Pancreas (tissue), 10 donors: ENCODE measurements at places on chromosomes 13 and 19. TPM values are rescaled to one million over a fixed set of nuclear protein-coding genes. Genes with fewer than 3 reads are reported as not detected.

DNA sequence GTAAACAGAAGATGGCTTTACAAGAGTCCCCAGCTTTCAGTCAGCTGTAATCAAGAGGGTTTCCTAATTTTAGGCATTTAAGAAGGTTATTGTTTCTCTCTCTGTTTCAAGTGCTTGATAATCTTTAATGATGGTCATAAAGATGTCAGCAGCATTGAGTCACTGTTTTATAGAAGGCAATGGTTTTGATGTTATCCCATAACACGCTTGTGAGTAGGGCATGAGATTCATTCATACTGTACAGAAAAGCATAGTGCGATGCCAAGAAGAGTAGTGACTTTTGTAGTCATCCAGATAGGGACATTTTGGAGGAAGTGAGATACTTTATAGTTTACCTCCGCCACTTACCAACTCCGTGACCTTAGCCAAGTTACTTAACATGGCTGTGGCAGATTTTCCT lies 364.2 kb upstream of the SLC10A2 start:
- no peaks in the 10 kb centered on the region for H3K27me3 ChIP-seq
- no peak overlapping the region for H3K4me3 ChIP-seq
- no peak overlapping the region for H3K27ac ChIP-seq
- H3K36me3 ChIP-seq = no peaks in the 10 kb centered on the region
- H3K4me1 ChIP-seq = no peaks in the 10 kb centered on the region

DNA sequence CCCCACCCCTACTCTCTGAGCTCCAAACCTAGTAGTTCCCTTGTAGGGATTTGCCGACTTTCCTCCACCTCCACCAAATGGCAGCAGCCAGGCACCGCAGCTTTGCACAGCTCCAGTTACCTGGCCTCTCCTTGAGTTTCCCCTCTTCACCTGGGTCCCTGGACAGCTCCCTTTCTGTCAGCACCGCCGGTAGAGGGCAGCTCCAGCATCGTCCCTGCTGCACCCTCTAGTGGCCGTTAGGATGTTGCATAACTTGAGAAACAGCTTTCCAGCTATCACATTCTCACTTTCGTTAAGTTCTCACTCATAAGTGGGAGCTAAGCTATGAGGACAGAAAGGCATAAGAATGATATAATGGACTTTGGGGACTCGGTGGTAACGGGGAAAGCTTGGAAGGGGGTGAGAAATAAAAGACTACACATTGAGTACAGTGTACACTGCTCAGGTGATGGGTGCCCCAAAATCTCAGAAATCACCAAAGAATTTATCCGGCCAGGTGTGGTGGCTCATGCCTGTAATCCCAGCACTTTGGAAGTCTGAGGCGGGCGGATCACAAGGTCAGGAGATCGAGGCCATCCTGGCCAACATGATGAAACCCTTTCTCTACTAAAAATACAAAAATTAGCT lies 60.4 kb upstream of the OLFM4 start:
- DNase-seq = peak; percentile 89
- no peak overlapping the region for H3K4me3 ChIP-seq
- H3K4me1 ChIP-seq = no peaks in the 10 kb centered on the region
- H3K36me3 ChIP-seq = no peaks in the 10 kb centered on the region

The CTXN1 gene
- 1.3 TPM for total RNA-seq

The HCN2 gene
- total RNA-seq = 0.46 TPM
